ENCODE measurements at places on chromosomes 2 and 18.

DNA sequence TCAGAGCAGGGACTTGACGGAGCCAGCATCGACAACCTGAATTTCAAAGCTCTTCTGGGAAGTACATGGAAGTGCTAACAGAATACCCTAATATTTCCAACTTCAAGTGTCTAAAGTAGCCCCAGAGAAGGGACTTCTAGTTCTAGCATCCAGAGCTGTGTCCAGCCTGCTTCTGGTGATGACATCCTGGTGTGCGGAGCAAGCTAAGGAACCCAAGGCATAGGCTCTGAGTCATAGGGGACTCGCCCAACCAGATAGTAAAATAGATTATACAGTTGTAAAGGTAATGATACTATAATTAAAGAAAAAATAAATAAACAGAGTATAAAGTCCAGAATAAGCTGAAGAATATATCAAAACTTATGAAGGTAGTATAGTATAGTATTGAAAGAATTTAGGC is 108.1 kb upstream of the SERPINE2 start:
- no peak for DNase-seq

DNA sequence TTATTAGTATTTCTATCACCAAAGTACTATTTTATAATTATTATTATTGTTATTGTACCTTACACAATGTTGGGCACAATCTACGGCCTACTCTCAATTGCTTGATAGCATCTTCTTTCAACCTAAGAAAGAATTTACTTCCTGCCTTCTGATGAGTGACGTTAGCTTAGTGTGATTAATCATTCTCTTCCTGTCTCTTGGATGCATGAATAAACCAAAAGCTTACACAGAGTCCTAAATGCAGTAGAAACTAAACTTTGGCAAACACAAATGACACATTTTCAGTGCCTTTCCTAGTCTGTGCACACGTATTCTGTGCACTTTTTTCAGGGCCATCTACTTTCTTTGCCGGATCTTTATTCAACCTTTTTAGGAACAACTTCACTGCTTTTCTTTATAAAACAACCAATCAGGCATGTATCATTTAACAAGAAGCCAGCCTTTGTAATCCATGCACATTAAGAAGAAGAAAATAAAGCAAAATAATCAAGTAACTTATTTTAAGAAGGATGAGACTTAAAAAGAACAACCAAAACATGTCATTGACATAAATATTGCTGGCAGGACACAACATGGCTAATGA is 19.1 kb downstream of the TRAK2 start:
- no peak for DNase-seq

GRCh38 chr2:33160191-33160590 is 213.4 kb downstream of the LTBP1 start:
- DNase-seq = no peak

- DNase-seq = no peak
Observed at GRCh38 chr2:10289352-10289751, 13.4 kb upstream of the HPCAL1 start.

- no peak for DNase-seq
Observed at GRCh38 chr2:33617989-33618388, 18.9 kb upstream of the FAM98A start.

DNA sequence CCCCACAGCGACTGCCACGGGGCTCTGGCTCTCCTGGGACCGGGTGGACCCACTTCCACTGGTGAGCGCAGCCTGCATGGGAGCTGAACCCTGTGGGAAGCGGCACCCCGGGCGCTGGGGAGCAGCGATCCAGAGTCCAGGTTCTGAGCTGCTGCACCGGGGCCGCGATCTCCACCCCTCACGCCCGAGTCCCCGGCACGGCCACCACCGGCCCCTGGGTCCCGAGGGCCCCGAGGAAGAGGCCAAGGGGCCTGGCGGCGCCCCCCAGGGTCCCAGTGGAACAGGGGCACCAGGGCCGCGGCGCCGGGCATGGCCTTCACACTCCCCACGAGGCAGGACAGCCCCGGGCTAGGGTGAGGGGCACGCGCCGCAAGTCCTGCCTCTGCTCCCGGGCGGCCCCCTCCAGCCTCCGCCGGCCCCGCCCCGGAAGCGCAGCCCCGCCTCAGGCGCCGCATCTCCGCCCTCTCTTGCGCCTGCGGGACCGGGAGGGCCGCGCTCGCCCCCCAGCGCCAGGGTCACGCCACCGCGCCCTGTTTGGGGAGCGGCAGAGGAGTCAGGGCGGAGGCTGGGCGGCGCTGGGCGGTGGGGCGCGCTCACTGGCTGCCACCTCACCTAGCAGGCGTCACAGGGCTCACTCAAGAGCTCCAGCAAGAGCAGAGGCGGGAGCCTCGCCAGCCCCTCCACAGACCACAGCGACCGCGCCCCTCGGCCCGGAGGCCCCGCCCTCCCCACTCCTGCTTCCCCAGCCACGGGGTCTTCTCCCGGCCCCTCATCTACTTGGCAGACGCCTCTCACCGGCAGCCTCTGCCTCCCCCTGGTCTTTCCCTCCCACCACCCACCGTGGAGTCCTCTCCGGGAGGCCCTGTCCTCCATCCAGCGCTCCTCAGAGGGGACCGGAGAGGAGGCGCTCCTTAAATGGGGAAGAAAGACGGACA is 26.8 kb downstream of the THAP4 start:
- peak; percentile 83 for DNase-seq

- no peak for DNase-seq
Observed at GRCh38 chr2:97936199-97936598, 59.5 kb downstream of the TMEM131 start.

DNA sequence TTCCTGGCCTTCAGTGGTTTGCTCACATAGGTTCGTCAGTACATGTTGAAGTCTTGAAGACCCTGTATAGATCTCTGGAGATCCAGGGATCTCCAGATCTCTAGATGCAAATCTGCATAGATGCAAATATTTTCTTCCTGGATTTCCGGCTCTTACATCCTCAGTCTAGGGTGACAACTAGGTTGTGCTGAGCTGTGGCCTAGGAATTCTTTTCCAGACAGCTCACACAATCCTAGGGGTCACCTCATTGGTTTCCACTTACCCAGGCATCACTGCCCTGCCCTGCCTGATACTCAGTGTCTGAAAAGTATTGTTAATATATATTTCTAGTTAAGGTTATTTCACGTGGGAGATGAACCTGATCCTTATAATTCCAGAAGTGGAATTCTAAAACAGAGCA is 105.1 kb upstream of the TTC27 start:
- DNase-seq = no peak

GRCh38 chr2:217392930-217393584 is 533.2 kb upstream of the TNP1 start:
- DNase-seq = no peak

DNA sequence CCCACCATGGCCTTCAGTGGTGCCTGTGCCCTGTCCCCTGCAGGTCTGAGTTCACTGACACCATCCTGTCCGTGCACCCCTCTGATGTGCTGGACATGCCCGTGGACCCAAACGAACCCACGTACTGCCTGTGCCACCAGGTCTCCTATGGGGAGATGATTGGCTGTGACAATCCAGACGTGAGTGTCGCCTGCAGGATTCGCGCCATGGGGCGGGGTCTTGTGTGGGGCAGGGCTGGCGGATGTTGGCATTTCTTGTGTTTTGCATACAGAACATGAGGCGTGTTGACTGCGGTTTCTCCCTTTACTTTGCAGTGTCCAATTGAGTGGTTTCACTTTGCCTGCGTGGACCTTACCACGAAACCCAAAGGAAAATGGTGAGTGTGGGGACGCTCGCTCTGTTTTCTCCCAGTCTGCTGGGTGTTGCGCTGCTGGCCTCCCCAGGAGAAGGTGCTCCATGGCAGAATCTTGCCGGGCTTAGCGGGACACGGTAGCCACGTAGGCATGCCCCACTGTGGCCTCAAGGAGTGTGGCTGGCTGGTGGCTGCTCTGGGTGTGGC is 11.5 kb upstream of the D2HGDH start:
- no peak for DNase-seq

GRCh38 chr18:22309191-22309590 is 108.5 kb downstream of the CTAGE1 start:
- DNase-seq = no peak

DNA sequence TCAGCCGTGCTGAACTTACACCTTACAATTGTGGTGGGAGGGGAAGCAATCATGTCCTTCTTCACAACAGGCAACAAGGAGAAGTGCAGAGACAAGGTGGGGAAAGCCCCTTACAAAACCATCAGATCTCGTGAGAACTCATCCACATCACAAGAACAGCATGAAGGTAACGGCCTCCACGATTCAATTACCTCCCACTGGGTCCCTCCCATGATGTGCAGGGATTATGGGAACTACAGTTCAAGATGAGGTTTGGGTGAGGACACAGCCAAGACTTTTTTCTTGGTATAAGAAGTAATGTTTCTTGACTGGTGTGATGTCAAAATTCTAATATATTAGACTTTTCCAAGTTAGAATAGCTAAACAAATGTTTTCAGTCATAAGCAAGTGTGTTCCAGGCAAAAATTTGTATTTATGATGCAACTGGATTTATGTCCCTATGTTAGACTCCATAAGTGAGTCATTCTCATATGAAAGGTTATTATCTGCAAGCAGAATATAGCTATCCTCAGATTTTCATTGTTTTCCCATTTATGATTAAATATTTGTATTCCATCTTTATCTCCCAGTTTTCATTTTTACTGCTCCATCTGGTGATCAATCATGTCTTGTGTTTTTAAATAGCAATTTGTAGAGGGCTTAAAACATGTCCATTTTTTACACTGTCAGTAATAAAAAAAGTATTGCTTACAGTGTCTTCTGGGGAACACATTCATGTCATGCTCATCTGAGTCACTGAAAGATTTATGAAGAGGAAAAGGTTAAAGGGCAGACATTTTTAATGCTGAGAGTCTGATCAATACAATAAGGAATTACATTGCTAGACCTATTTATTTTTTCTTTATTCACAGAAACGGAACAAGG is 995.2 kb upstream of the CDH2 start:
- DNase-seq = no peak

- DNase-seq = no peak
Observed at GRCh38 chr2:8427211-8427610, 254.6 kb upstream of the ID2 start.

GRCh38 chr18:23992089-23992940 is 22.2 kb upstream of the TTC39C start:
- no peak for DNase-seq

DNA sequence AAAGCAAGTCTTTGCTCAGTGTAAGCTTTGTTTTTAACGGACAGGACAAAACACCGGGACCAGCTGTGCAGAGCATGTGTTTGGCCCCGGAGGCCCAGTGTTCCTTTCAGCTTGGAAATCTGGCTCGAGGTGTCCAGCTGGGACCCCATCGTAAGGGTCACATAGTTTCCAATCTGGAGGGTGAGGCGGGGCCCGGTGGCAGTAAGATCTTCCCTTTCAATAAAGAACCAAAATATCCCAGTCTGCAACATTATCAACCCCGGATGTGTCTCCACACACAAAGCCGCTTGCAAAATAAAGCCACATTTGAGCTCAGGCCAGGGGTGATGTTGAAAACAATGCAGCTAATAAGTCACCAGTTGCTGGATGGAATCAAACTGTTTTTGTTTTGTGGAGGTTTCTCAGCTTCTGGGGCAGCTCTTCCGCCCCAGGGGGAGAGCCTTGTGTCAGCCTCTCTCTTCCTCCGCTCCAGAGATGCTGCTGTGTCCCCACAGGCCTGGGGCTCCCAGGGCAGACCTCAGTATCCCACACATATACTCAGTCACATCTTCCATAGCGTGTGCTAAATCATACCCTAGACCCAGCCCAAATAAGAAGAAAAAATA is 138.6 kb upstream of the GLI2 start:
- no peak for DNase-seq

DNA sequence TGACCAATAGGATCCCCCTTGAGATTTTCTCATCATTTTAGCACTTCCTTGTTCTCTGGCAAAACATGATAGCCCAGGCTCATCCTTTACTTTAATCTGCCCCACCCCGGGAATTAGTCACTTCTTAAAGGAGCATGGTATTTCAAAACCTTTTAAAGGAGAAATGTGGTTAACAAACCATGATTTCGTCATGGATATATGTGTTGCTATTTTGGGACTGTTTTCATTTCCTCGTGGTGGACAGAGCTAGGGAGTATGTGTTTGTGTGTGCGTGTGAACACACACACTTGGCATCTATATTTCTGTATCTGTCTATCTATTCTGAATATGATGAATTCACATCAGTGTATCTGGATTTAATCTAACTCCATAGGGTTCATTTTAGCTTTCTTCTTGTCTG is 128.1 kb downstream of the BIRC6 start:
- no peak for DNase-seq

GRCh38 chr18:27298214-27298804 is 113.2 kb upstream of the CHST9 start:
- no peak for DNase-seq

GRCh38 chr2:100214265-100214971 is 72.0 kb upstream of the AFF3 start:
- DNase-seq = no peak

DNA sequence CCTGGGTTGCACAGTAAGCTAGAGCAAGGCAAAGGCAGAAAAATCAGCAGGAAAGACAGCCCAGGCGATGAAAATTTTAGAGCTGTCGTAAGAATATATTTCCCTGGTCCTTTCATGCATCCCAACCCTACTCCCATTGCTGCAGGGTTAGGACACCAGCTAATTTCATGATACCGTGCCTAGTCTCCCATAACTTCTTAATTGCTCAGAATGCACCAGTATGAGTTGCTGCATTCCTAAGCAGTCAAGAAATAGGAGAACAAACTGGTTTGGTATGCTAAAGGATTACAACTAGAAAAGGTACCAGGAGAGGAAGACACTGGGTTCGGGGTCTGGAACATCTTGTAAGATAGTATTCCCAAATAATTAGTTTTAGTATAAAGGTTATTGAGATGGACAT is 269.4 kb upstream of the NRXN1 start:
- DNase-seq = no peak

DNA sequence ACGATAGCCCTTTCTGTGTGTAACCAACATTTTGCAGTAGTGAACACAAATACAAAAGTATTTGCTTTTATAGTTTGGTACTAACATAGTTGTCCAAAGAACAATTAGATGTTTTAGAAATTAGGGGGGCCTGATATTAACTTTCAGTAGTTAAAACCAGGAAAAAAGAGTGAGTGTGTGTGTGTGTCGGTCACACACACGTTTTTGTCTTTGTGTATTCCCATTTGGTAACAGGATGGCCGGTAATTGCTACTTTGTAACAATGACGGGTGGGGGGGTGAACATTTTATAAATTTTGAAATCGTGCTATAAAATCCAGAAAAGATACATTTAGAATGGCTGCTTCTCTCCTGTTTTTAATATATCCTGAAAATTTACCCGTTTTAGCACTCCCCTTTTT is 1.5 kb downstream of the PPIG start:
- DNase-seq = no peak

- peak; percentile 55 for DNase-seq
Observed at GRCh38 chr2:98412751-98413458, 31.8 kb upstream of the INPP4A start.

DNA sequence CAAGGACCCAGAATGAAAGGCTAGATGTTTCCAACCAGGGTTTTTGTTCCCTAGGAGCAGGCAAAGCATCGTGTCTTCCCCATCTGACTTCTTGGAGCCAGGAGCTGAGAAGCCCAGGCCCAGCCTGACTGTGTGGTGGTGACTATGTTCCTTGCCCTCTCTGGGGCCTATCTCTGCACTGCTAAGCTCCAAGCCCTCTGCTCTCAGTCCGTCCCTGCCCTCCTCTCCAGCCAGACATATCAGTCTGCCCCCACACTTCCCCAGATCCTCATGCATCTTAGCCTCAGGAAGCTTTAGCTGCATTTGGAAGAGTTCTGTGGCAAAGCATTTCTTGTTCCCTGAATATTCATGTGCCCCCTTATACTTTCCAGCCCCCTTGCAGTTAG is 196.6 kb downstream of the CYP26B1 start:
- DNase-seq = no peak

GRCh38 chr2:40760071-40760666 is 308.3 kb upstream of the SLC8A1 start:
- no peak for DNase-seq

- DNase-seq = no peak
Observed at GRCh38 chr18:11962597-11962996, 18.7 kb upstream of the IMPA2 start.
